ENCODE measurements at places on chromosomes 5 and 9.

GRCh38 chr5:150026682-150027172, 26.2 kb downstream of the HMGXB3 start:
- DNase-seq: no peak

DNA sequence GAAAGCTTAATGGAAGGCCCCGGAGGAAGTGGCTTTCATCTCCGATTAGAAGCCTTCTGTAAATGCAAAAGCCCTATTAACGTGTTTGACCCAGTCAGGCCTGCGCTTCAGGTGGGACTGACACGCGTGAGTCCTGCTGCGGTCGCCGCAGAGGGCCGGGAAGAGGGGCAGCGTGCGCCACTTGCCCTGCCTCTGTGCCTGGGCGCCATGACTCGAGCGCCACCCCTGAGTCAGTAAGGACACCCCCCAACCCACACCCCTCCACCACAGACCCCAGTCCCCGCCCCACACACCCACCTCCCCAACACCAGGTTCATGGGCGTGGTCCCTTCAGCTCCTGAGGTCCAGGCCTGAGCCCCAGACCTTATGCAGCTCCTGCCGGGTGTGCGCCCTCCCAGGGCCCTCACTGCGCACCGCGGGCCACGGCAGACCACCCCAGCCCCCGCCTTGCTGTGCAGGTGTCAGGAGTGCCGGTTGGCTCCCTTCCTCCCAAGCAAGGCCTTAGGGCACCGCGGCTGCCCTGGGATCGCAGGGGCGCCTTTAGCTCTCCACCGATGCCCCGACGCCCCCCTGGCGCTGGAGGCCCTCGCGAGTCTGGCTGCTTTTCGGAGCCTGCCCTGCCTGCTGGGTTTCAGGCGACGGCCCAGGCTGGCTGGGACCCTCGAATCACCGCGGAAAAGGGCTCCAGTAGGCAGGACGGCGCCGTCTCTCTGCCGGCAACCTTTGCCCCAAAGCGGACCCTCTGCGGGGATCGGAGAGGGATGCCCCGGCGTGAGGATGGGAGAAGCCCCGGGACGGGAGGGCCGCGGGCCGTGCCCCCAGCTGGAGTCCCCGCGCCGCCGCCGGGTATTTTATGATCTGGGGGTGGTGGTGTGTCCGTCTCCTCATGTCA, 625 bp upstream of the OLFM1 start:
- no peak for DNase-seq

GRCh38 chr5:107485184-107485583, 185.6 kb downstream of the EFNA5 start:
- DNase-seq: no peak

DNA sequence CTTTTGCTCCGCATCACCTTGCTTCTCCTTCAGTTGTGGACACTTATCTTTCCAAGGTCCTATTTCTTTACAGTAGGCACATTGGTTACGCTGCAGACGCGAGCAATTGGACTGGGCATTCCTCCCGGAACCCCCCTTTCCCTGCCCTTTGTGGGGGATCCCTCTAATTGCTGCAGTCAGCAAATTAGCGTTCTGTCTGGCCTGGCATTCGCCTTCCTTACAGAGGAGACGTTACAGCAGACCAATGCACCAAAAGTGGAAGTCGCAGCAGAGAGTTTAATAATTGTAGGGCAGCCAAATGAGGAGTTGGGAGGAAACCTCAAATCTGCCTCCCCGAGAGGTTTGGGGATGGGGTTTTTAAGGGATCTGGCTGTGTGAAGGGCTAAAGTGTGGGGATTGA, 5.3 kb upstream of the ZNF354C start:
- no peak for DNase-seq

GRCh38 chr9:86126998-86127972, 27.9 kb upstream of the GOLM1 start:
- no peak for DNase-seq

- DNase-seq: no peak
Observed at GRCh38 chr9:135827301-135827700, 80.0 kb downstream of the CAMSAP1 start.

- DNase-seq: no peak
Observed at GRCh38 chr5:159393854-159394274, 63.6 kb upstream of the IL12B start.

- DNase-seq: no peak
Observed at GRCh38 chr5:149762958-149763630, 33.0 kb downstream of the PPARGC1B start.

- no peak for DNase-seq
Observed at GRCh38 chr9:137959641-137960411, 82.2 kb downstream of the CACNA1B start.

DNA sequence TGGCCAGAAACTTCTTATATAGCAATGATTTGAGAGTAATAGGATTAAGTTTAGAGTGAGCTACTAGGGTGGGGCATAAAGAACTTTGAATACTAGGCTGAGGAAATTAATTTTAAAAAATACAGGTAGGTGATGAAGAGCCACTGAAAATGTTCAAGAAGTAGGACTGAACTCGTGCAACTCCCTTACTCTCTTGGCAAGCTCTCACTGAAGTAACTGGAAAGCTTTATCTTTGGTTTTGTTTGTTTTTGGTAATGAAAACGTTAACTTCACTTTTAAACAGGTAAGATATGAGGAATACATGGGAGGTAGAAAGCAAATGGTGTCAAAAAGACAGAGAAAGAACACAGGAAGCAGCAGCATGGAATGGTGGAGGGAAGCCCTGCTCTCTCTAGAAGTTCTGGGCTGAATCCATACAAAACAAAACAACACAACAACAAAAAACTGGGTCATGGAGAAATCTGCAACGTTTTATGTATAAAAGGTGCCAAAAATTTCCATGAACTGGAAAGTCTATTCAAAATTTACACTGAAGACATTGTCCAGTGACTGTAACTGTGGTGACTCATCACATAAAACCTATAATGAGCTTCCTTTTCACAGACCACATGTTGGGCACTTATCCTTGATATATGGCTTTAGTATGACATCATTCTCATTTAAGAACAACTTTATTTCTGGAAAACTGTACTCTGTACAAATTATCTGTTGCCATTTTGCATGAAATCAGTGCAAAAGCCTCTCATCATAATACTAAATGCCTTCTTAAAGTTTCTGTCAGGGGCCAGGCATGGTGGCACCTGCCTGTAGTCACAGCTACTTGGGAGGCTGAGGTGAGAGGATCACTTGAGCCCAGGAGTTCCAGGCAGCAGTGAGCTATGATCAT, 91.2 kb upstream of the CHD1 start:
- no peak for DNase-seq

DNA sequence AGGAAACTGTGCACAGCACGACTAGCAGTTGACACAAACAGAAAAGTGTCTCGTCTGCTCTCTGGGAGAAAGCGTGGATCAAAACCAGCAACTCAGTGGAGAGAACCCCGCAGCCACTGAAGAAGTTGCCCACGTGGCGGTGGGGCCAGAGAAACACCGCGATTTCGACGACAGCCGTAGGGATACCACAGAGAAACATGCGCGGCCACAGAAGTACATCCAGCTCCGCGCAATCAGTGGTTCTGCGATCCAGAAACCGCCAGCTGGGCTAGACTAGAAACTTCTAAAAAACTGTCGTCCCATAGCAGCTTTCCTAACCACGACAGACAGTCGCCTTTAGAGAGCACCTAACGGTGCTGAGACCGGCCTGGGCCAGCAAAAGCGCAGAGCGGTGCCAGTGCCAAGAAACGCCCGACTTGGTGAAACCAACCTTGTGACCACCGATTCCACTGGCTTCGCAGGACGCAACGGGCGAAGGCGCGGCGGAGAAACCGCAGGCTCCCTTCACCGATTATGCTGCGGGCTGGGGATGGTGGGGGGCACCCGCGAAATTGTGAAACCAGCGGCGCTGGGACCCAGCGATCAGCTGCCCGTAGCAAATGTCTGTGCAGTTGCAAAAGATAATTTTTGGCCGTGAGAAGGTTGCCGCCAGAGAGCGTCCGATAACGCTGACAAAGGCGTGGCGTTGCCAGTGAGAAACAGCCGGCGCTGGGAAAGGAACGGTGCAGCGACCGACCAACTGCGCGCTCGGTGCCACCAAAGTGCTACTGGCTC, 2.7 kb upstream of the ANXA2R start:
- DNase-seq: no peak

GRCh38 chr9:88993327-88993726, 2.1 kb downstream of the S1PR3 start:
- no peak for DNase-seq

DNA sequence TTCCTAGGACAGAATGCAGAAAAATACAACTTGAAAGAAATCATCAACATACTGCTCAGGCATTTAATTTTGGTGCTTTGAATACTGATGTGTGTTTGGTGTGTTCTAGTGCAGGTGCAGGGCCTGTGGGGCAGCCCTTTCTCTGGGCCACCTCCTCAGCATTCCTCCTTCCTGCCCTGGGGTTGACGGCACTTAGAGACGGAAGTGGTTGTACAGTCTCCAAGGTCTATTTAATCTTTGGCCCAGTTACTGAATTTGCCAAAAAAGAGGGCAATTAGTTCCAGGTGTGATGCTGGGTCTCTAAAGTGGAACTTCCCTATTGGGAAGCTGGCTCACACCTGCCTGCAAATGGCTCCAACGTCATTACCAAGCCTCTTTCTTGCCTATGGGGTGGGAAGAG, 269.0 kb downstream of the SH3GL2 start:
- DNase-seq: no peak

DNA sequence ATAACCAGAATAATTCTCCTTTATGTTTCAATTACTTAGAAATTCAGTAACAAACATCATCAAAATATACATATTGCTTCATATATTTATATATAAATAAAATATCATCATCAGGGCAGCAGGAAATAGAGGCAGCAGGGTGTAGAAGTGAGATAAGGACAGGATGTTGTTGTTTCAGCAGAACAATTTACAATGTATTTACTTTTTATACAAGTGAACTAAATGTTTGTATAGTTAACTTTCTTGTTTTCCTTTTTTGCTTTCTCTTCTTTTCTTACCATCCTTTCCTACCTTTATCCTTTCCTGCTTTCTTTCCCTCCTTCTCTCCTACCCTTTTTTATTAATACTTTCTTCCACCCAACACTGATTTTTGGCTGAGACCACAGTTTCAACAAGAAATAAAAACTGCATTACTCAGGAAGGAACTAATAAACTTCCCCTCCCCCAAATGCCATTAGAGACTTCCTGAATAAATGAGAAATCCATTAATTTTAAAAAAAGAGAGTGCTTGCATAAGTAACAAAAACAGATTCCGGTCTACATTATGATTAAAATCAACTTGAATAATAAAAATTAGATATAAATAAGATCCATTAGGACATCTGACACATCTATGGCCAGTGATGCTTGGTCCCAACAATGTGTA, 159.8 kb upstream of the ACOT12 start:
- DNase-seq: no peak

DNA sequence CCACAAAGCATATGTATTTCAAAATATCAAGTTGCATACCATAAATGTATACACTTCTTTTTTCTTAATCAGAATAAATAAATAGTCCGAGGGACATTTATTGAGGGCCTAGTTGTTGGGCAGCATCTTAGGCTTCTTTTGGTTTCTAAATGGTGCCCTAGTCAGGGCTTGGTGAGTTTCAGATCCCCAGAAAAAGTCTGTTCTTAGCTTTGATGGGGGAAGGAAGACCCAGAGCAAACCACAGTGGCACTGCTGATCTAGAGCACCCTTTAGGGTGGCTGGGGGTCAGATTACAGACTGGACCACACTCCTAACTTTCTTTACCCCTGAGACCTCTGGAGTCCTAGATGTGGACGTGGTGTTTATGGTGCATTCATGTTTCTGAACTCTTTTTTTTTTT, 97.8 kb downstream of the C9orf152 start:
- no peak for DNase-seq

DNA sequence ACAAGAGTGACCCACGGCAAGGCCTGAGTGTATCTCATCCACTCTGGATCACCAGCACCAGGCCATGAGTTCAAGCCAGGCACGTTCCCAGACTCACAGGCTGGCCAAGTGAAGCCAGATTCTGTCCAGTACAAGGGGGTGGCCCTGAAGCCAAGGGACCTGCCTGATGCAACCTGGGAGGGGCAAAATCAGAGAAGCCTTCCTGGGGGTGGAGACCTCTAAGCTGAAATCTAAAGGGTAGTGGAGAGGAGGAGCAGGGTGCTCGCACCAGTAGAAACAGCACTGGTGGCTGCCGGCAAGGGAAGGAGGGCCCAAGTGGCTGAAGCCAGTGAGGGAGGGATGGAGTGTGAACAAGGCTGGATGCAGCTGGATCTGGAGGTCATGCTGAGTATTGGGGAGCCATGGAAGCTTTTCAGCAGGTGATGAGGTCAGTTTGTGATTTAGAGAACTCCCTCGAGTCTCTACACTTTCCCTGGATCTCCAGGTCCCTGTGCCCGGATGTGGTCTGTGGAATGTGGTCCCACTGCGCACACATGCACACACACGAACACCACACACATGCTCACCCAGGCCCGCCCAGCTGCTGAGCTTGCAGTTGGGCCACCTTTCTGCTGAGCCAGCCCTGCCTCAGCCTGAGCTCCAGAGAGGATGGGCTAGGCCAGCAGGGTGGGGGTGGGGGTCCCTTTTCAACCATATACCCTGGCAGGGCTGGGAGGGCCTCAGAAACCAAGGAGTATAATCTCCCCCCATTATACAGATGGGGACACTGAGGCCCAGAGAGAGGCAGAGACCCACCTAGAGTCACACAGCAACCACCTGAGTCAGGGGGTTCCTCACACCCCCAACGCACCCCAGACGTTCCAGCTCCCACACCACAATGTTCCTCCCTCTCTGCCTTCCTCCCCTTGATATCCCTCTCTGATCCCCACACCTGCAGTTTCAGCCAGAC, 1.6 kb downstream of the PIP5KL1 start:
- no peak for DNase-seq

GRCh38 chr9:14421291-14421690, 107.3 kb upstream of the NFIB start:
- DNase-seq: no peak

DNA sequence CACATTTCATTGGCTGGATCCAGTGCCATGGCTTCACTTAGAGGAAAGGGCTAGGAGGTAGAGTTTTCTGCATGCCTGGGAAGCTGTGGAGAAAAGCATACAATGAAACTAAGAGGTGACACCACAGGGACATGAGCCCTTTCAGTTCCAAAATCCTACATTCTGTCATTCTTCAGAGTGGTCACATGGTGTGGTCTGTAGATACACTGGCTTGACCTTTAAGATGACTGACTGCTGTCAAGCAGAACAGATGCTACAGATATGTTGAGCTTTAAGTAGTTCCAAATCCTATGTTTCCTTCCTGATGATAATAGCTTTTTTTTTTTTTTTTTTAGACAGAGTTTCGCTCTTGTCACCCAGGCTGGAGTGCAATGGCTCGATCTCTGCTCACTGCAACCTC, 26.2 kb downstream of the DMRT3 start:
- DNase-seq: no peak

DNA sequence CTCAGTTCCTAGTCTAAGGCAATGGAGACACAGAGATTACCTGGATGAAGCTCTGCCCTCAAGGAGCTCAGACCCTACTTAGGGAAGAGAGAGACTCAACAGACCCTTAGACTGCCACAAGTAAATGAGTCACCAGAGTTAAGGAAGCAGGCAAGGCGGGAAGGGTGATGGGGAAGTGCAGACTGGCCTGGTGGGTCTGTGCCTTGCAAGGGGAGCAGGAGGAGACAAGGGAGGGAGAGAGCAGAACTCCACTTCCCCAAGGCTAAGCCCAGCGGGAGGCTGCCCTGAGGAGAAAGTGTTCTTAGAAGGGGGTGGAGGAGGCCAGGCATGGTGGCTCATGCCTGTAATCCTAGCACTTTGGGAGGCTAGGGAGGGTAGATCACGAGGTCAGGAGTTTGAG, 83.7 kb downstream of the HRH2 start:
- no peak for DNase-seq

GRCh38 chr9:77488439-77489126, 159.5 kb downstream of the GNA14 start:
- DNase-seq: no peak

All from stimulated activated CD8-positive, alpha-beta memory T cell treated with anti-CD3 and anti-CD28 coated beads, Interleukin-4, amount 100 ng/mL, for 1 hour (primary cell).